Inflammatory macrophage treated with lipopolysaccharide for 1 hour (primary cell): ENCODE measurements at places on chromosomes 6 and 20.

GRCh38 chr6:31115941-31116560 lies 1.5 kb downstream of the PSORS1C1 start:
- no peak for DNase-seq

- no peak for DNase-seq
Measured at GRCh38 chr6:23308166-23308565, 738.8 kb downstream of the HDGFL1 start.

GRCh38 chr6:118334634-118335033 lies 213.5 kb upstream of the PLN start:
- no peak for DNase-seq

- no peak for DNase-seq
Measured at GRCh38 chr20:62171245-62171644, 11.6 kb upstream of the MTG2 start.

DNA sequence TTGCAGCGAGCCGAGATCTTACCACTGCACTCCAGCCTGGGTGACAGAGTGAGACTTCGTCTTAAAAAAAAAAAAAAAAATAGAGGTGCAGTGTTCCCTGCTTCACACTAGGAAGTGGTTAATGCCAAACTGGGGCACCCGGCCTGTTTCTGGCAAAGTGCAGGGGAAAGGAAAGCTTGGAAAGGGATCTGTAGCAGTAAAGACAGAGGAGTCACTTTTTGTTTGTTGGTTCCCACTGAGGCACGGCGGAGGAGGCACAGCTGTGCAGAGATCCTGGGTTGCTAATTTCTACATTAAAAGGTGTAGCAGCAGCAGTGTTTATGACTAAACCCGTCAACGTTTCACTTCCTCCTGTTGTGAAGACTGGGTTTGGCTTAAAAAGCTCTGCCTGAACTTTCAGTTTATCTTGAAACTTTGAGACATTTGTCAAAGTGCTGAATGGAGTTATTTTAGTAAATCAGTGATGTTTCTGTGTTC lies 125.6 kb downstream of the CARMIL1 start:
- peak; percentile 23 for DNase-seq

GRCh38 chr6:144007478-144008119 lies 460 bp downstream of the PLAGL1 start:
- no peak for DNase-seq

DNA sequence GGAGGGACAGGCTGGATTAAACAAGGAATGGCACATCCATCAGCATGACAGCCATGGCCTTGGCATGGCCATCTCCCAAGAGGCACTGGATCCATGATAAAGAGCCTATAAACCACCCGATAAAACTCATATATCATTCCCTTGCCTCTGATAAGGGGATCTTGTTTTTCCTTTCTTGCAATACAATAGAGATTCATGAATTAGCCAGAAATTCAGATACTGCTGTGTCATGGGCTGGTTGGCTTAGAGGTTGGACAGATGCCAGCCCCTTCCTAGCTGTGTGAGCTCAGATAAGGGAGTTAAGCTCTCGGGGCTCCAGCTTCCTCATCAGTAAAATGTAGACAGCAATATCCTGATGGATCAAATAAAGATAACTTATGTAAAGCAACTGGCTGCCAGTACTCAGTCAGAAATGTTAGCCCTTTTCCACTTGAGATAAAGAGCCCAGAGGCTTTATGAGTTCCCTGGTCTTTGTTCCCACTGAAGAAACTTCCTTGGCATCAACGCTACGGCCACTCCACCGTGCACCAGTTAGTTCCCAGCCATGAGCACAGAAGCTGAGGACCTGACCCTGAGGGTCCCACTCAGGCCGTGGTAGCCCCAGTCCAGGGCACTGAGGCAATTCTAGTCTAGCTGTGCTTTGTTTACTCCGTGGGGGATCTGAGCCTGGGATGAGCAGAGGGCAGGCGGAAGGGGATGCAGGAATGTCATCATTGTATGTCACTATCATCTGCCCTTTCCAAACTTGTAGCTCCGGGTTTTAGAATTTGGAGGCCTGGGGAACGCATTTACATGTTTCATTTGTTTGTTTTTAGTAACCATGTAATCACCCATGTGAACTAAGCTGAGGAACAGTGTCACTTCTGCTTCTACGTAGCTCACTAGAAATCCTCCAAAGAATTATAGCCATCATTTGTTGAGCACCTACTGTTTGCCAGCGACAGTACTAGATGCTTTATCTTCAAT lies 67.2 kb upstream of the TBC1D7 start:
- DNase-seq = peak; percentile 66

GRCh38 chr20:52805296-52805571 lies 166.9 kb upstream of the TSHZ2 start:
- no peak for DNase-seq

DNA sequence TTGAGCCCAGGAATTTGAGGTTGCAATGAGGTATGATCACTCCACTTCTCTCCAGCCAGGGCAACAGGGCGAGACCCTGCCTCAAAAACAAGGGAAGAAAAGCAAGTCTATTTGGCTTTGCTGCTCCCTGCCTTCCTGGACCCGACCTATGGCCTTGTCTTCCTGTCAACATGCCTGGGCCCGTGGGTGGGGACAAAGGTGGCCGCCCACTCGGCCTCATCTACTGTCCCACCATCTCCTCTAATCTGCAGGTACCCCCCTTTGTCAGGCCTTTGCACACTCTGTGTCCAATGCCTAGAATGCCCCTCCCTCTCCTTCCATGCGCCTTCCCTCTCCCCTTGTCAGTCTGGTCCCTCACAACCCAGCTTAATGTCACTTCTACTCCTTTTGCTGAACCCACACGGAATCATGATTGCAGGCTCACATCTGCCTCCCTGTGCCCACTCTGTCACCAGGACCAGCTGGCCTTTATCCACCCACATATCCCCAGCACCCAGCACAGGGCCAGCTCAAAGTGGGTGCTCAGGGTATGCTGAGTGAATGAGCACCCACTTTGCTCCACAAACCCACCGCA lies 40.3 kb downstream of the MDFI start:
- no peak for DNase-seq

GRCh38 chr6:39171489-39172376 lies 56.7 kb upstream of the SAYSD1 start:
- DNase-seq = no peak

DNA sequence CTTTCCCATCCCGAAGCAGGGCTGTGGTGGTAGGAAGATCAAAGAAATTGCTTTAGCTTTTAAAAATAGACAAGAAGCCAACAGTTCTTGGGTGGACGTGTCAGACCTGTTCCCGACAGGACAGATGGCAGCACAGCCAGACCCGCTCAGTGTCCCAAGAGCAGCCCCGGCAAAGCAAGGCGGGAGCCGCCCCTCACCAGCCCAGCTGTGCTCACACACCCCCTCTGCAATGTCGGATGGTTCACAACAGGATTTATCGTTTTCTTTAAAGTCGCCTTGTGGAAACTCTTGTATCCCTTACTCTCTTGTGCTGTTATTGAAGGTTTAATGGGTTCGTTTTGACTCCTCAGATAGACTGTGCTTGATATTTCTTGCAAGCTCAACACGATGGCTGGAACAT lies 302.4 kb downstream of the THBS2 start:
- no peak for DNase-seq

- DNase-seq = no peak
Measured at GRCh38 chr6:3512832-3513231, 56.0 kb upstream of the SLC22A23 start.

GRCh38 chr6:28940294-28940857 lies 16.6 kb upstream of the TRIM27 start:
- DNase-seq = no peak
